ENCODE measurements at places on chromosomes 5 and 9. TPM values are rescaled to one million over a fixed set of nuclear protein-coding genes. Genes with fewer than 3 reads are reported as not detected.

The ENTREP1 gene
- 21.1 TPM for total RNA-seq

The SNCAIP gene
- total RNA-seq: 9.7 TPM

The HAVCR2 gene
- total RNA-seq: 0.25 TPM

The PLCXD3 gene
- 0.07 TPM for total RNA-seq

The SPATA31E1 gene
- 0.05 TPM for total RNA-seq

The LPCAT1 gene
- total RNA-seq: 215 TPM

The ZNF883 gene
- 22.0 TPM for total RNA-seq

The FRMD3 gene
- 0.89 TPM for total RNA-seq

The SPINK7 gene
- total RNA-seq: not detected

The SPINK14 gene
- not detected for total RNA-seq

The AUH gene
- total RNA-seq: 32.0 TPM

The TOR4A gene
- total RNA-seq: 7.3 TPM

All from WTC11 (cell line).